ENCODE measurements at places on chromosomes 6 and 20.

DNA sequence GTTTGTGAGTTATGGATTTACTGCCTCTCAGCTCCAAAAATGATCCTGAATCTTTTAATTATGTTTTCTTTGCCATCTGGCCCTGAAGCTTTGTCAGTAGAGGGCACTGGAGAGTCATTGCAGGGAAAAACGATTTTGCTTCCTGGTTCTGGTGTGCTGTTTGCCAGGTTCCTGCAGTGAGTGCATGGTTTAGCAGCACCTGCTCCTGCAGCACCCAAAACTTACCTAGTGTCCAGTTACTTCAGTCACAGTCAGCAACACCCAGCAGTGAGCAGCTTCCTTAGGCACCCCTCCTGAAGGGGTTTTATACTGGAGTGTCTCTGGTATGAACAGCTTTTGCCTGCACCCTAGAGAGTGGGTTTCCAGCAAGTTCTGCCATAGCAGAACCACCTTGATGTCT, 6.0 kb upstream of the TRIM26 start:
- peak; percentile 58 for DNase-seq

- no peak for DNase-seq
Measured at GRCh38 chr20:7879883-7880282, 60.4 kb downstream of the HAO1 start.

DNA sequence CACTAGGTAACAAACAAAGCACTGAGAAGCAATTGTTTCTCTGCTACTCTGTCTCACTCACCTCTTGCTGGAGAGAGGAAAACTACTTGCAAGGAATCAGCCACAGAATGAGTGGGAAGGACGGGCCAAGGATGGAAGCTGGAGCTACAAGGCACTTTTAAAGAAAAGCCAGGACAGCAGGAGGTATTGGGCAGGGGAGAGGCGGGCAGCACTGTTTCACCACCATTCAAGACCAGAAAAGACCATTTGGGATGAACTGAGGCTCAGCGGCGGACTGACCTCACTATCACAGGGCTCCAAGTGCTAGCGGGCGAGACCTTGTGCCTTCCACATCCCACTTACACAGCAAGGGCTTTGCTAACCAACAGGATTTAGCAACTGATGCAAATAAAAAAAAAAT, 137.4 kb downstream of the IPCEF1 start:
- no peak for DNase-seq

- no peak for DNase-seq
Measured at GRCh38 chr6:100566563-100566962, 101.8 kb upstream of the SIM1 start.

DNA sequence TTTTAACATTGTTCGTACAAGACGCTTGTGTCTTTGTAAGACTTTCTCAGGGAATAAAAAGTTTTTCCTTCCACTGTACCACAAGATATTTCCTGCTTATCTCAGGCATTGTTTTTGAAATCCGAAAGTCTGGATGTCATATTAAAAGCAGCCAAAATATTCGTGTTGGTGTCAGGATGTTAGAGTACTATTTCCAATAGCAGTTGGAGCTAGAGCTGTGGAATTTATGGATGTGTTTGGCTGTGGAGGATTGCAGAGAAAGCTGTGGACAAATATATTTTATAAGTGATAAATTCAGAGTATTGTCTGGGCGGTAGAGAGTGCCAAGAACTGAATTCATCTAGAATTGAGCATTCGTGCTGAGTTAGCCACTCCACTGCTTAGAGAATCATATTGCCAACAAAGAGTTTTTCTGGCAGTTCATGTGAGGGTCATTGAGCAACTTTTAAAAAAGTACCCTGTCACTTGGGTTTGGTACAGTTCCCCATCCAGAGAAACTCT, 57.7 kb downstream of the ZDHHC14 start:
- DNase-seq, result no peak

DNA sequence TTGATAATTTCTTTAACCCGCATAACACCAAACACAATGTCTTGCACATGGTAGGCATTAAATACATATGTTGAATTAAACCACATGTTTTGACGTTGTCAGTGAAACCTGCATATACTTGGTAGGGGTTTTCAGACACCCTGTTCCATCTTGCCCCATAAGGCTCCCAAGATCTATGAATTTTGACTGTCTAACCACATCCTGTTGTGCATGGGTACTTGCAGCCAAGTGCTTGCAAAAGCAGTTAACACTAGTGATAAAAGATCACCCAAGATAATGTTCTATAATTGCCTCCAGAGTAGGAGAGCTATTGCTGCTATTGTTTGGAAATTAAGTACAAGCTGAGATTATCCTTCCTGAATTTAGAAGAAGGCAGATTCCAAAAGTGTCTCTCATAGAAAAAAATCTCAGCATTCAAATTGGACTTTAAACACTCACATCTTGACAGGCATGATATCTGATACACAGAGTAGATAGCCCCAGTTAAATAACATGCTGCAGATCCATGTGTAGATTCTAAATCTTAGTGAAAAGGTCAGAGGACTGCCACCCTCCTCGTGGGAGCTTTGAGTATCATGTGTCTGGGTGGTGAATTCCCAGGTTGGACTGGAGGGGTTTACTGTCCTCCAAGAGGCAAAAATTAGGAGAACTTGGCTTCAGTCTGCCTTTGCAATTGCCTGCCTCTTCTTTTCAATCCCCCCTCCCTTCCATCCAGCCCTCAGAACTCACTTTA, 25.8 kb upstream of the CCN6 start:
- DNase-seq, result peak; percentile 58

DNA sequence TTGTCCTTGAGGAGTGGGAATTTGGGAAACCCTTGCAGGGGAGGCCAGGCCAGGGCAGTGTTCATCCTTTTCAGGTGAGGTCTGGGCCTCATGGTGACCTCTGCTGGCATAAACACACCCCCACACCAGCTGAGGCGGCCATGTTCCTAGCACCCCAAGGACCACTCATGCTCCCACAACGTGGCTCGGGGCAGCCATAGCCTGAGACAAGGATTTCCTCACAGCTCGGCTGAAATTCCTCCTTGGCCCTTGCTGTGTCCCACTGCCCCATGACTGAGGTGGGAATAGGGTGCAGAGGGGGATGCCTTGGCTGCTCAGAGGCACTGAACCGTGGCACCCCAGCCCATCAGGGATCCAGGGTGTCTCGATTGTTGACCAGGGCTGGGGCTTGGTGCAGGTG, 27.3 kb upstream of the SPDEF start:
- peak; percentile 9 for DNase-seq

DNA sequence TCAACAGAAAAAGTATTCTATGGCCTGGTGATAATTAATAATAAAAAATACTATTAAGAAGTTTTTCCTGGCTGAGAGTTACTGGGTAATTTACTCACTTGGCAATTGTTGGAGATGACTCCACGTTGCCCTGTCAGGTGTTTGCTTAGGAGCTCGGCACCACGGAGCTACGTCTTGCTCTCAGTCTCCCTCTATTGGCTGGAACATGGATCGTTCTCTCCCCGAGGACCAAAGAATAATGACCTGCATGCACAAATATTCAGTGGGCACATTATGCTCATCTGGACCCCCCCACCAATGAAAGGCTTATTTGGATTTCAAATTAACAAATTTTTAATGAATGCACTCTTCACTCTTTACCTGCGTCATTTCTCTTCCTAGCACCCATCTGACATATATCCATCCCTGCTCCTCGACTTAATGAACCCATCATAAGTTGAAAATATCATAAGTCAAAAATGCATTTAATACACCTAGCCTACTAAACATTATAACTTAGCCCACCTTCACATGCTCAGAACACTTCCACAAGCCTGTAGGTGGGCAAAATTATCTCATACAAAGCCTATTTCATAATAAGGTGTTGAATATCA, 71.0 kb upstream of the CD83 start:
- peak; percentile 40 for DNase-seq

DNA sequence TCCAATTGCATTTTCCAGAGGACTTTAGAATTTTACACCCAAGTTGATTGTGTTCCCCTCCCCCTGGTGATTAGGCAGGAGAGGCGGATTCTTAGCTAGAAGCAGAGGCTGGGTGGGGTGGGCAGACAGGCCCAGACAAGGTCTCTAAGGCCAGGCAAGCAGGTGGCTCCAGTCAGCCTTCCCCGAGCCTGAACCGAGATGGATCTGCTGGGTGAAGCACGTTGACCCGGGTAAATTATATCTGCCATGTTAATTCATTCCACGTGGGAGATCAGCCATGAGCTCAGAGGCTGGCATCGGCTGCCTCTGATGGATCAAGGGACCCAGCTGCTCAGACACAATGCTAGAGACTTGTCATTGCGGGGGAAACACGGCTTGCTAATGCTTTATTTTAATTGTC, 159.5 kb upstream of the MAFB start:
- no peak for DNase-seq

- no peak for DNase-seq
Measured at GRCh38 chr20:34922654-34923381, 32.8 kb downstream of the GSS start.

- DNase-seq, result no peak
Measured at GRCh38 chr20:45959956-45960630, 11.9 kb downstream of the ZNF335 start.

GRCh38 chr20:32155017-32155981, 45.8 kb downstream of the TM9SF4 start:
- DNase-seq, result peak; percentile 40

DNA sequence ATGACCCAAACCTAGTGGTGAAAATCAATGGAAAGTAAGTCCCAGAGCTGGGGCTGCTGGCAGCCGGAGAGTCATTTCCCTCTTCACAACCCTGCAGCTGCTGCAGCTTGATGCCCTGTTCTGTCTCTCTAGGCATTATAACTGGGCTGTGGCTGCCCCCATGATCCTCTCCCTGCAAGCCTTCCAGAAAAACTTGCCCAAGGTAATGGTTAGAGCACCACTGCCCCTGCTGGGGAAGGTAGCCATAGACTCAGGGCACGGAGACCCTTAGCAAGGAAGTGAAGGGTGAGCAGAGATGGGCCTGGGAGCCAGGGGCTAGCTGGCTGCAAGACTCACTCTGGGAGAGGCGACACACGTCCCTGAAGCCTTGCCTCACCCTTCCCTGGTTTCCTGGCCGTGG, 12.0 kb downstream of the LPIN3 start:
- no peak for DNase-seq

GRCh38 chr6:22411376-22412105, 114.7 kb upstream of the PRL start:
- DNase-seq, result no peak

DNA sequence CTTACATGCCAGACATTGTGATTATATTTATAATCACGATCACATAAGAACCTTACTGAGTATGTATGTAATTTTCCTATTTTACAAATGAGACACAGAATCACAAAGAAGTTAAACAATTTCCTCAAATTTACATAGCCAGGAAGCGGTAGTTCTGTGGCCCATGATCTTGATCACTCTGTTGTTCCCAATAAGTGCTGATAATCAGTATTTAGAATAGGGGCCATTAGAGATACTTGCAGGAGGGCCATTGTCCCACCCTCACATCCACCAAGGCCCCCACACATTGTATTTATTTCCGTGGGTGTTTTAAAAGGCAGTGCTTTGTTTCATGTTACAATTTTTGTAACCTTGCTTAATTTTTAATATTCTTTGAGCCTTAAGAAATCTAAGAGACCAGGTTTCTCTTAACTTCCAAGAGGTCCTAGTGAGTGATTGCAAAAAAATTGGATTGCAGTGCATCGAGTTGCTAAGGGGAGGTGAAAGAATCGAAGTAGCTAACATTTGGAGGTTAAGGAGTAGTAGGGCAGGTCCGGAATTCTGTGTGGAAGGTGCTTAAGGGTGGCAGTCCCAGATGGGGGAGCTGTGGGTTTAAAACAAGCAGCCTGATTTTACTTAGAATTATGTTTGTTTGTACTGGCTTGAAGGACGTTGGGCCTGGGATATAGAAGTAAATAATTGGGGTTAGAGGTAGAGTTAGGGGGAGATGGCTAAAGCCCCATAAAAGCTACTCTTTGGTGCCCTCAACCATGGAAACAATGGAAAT, 339.4 kb downstream of the CDKAL1 start:
- DNase-seq, result no peak

DNA sequence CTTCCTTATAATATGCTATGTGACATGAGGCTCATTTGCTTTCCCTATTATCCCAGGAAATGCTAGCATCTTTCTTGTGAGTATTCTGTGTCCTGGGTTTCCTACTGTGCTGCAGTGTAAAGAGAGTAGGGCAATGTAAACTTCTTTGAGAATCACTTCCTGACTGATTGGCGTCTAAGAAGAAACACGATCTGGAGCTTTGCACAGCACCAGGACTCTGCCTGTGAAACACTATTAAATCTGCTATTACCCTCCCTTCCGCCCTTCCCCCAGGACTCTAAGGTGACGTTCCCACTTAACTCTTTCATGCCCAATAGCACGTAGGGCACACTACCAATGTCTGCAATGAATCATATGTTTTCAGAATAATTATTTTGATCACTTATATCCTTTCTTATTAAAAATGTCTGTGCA, 607.3 kb upstream of the CITED2 start:
- DNase-seq, result no peak

DNA sequence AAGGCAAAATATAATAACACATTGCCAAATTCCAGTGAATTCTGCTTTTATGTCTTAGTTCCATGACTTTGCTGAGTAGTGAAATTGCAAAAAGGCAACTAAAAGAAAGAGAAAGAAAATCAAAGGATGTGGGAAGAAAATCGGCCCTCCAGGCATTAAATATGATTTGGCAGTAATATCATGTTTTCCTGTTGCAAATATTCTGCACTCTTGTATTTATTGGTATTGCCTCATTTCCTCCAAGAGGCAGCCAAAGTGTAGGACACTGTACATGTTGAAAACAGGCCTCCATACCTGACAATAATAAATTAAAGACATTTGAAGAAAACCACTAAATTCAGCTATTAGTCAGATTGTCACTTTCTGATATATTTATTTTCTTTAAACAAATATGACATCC, 460.0 kb upstream of the NOX3 start:
- DNase-seq, result no peak

DNA sequence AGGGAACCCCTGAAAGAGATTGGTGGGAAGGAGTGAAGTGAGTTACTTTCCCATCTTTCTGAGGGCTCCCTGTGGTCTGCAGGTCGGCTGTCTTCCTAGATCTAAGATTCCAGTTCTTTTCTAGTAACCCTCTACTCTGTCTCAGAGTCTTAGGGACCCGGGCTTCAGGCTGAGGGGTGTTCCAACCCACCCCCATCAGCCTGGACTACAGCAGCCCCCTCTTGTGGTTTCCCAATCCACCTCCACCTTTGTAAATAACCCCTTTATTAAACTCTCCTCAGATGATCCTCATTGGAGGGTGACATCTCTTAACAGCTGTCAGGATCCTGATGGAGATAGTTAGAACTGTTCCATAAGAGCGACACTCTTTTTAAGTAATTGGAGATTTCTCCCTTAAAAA, 300.4 kb downstream of the LRFN2 start:
- DNase-seq, result no peak

DNA sequence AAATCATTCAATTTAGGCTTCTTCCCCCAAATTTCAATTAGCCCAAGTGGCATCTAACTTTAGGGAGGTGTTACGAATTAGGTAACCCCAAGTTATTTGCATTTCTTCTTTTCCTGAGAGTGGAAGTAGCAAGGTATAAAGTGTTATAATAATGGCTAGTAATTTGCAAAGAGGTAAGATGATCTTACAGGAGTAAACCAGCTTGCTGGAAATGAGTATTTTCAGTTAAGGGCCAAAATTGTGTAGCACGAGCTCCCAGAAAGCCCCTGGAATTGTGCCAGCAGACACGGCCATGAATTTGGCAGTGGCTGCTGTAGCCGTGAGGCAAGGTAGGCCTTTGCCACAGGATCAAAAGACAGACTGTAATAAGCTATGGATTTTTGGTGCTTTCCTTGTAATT, 38.0 kb downstream of the CITED2 start:
- peak; percentile 10 for DNase-seq

Data from CD4-positive, alpha-beta T cell treated with Interleukin-6 for 4 hours (primary cell).